Right ventricle myocardium inferior (tissue), 1 donor: ENCODE measurements at places on chromosomes 4 and X.

DNA sequence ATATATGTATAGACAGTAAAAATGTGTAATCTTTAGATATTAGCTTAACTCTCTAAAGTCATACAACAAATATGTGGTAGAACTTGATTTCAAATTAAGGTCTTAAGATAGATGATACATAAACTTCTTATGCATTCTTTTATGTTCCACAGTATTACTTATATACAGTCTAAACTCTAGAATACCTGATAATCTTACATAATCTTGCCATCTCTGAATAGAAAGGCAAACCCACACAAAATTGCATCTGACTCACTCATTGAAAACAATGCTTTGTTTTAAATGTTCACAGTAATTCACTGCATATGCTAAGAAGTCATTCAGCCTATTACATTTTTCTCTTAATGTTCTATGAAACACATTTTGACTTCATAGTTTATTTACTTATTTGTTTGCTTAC is 10.1 kb downstream of the SULT1B1 start:
- DNase-seq: no peak

DNA sequence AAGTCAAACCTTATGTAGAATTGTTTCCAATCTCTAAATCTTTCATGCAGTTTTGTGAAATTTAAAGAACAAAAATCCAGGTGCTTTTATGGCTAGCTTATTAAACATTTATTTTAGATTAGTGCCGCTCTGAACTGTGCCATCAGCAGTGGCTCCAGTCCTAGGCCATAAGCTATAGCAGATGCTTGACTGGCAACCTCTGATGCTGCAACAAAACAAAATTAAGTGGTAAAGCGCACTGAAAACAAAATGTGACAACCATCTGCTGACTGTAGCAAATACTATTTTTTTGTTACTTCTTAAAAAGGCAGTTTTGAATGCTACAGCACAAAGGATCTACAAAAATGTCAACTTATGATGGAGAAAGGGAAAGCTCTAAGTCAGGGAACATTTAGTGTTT is 237.4 kb downstream of the DCLK2 start:
- no peak for DNase-seq

DNA sequence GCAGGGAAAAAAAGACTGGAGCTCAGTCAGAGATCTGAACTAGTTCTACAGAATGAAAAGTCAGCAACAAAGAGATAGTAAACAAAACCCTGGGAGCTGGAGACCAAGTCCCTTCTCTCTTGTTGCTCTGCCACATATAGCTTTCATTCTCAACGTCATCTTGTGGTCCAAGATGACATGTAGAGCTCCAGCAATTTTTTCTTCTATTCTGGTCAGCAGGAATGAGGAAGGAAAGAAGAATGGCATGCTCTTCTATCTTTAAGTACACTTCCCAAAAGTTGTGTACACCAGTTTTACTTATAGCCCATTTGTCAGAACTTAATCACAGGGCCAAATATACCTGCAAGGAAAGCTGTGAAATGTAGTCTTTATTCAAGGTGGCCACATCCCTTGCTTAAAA is 45.6 kb downstream of the RAP2C start:
- no peak for DNase-seq

GRCh38 chrX:54093571-54093970 is 49.3 kb upstream of the PHF8 start:
- DNase-seq: no peak

- DNase-seq: no peak
Measured at GRCh38 chrX:45714866-45715265, 514.2 kb upstream of the DIPK2B start.

- no peak for DNase-seq
Measured at GRCh38 chr4:2136726-2137125, 77.6 kb downstream of the NAT8L start.

- DNase-seq: no peak
Measured at GRCh38 chr4:141388481-141388880, 167.8 kb downstream of the ZNF330 start.

DNA sequence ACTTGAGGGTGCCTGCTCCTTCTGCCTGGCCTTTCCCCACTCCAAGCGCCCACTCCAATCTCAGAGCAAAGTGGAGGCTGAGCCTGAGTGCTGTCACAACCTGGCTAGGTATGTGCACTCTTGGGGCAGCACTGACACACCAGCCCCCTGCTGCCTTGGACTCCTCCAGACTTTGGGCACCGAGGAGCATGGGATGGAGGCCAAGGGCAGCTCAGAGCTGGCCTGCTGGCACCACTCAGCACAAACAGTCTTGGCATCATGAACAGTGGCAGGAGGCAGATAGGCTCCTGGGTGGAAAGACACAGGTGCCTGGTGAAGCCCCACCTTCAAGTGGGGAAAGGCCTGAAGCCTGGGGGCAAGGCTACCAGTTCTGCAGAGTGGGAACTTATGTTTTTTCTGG is 91.8 kb downstream of the KCNIP4 start:
- no peak for DNase-seq
